Peyer's patch (tissue), 4 donors: ENCODE measurements at places on chromosomes 13 and 19. TPM values are rescaled to one million over a fixed set of nuclear protein-coding genes. Genes with fewer than 3 reads are reported as not detected.

Gene FAM216B
- not detected for total RNA-seq

Gene PABPC3
- 0.28 TPM for total RNA-seq

Gene DIRAS1
- 23.1 TPM for total RNA-seq

Gene ZNF773
- total RNA-seq = 10.7 TPM

Gene MBD3L2
- total RNA-seq = not detected

Gene SIAH3
- not detected for total RNA-seq

Gene LAIR1
- 2.6 TPM for total RNA-seq

Gene ZNF709
- total RNA-seq = 3.3 TPM
